ENCODE measurements at places on chromosomes 11 and 22.

DNA sequence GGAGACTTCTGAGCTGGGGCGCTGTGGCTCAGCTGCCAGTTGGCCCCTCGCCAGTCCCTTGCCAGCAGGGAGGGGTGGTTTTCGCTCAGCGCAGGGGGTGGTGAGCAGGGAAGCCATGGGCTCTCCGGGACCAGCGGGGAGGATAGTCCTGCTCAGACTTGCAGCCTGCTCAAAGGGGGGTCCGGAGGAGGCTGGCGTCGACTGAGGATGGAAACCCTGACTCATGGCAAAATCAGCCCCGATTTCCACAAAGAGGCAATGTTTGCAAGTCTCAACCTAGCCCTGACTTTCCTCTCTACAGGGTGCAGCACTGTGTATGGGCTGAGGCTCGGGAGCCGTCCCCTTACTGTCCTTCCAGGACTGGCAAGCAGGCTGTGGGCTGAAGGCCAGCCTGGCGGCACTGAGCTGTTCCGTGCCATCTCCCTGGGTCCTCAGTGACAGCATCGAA lies 35.1 kb downstream of the FBLN1 start:
- peak; percentile 34 for DNase-seq

DNA sequence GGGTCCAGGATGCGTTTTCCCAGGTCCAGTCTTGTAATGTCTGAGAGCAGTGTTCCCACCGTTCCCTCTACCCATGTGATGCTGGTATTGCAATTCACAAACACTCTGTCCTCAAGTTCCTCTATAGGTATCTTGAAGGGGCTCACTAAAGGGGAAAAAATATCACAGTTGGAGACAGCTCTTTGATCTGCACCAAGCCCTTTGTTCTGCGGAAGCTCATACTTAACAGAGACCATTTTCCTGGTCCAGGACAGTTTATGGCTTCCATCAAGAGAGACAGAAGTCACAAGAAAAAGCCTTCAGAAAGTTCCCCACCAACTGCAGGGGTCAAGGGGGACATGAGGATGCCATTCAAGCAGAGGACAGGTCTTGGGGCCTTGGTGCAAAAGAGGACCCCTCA lies 2.1 kb downstream of the CD3D start:
- DNase-seq = no peak

DNA sequence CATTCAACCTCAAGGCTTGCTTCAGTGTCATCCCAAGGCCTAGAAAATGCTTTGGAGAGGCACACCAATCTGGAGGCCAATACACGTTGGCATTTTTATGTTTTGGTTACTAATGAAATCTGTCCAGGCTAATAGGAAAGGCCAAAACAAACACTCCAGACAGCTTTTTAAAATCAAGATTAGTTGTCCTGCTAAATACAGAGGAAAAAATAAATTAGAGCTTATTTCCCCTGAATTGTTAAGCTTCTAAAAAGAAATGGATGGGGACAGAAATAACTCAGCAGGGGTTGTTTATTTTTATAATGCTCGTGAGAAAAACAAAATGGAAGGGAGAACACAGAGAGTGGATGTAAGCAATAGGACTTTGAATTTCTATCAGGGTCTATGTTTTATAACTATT lies 438.5 kb upstream of the LRRC4C start:
- no peak for DNase-seq

DNA sequence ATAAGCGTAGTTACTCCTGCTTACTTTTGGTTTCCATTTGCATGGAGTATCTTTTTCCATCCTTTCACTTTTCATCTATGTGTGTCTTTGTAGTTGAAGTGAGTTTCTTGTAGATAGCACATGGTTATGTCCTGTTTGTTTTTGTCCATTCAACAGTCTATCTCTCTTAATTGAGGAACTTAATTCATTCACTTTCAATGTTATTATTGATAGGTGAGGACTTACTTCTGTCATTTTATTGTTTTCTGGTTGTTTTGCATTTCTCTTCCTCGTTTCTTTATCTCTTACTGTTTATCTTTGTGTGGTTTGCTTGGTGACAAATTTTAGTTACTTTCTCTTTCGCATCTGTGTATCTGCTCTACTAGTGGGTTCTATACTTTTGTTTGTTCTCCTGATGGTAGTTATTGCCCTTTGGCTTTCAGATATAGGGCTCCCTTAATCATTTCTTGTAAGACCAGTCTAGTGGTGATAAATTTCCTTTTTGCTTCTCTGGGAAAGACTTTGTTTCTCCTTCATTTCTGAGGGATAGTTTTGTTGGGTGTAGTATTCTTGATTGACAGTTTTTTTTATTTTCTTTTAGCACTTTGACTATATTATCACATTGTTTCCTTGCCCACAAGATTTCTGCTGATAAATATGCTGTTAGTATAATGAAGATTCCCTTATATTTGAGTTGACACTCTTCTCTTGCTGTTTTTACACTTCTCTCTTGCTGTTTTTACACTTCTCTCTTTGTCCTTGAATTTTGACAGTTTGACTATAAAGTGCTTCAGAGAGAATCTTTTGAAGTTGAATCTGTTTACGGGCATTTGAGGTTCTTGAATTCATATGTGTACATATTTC lies 9.0 kb upstream of the RAG1 start:
- DNase-seq = no peak

- peak; percentile 92 for DNase-seq
Measured at GRCh38 chr11:96238563-96239135, 104.3 kb downstream of the MAML2 start.

DNA sequence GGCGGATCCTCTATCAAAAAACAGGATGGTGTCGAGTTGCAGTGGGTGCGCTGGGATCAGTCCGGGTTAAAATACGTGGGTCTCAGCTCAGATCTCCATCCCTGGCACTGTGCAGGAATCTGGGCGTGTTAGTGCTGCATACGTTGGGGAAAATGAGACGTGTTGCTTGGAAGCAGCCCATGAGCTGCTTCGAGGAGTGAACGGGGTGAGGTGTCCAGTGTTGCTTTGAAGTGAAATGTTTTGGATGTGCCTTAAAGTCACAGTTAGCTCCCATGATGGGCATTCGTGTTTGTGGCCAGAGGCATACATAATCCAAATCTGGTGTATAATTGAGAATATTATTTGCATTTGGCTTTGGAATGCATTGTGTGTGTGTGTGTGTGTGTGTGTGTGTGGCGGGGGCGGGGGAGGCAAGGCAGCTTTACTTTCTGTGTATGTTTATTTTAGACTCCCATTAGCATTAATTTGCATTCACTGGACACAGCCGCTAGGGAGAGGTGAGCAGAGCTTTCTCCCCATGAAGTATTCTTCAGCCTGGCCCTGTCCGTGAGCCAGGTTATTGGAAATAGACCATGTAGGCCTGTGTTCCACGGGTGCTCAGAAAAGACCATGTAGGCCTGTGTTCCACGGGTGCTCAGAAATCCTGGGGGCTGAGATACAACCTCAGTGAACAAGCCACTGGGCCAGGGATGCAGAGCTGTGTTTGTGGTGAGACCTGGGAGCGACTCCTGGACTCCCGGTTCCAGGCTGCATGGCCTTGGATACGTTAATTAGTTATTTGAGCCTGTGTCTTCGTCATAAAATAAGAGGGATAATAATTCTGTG lies 134.6 kb downstream of the ST3GAL4 start:
- no peak for DNase-seq

DNA sequence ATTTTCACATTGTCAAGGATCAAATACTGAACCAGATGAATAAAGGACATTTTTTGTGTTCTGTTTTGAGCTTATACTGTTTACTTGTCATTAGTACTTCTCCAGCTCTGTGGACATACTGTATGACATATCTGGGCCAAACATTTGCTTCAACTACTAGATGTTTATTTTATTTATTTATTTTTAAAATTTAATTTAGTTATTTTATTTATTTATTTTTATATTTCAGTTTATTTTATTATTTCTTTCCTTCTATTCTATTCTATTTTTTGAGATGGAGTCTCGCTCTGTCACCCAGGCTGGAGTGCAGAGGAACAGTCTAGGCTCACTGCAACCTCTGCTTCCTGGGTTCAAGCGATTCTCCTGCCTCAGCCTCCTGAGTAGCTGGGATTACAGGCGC lies 37.0 kb downstream of the HORMAD2 start:
- DNase-seq = no peak

DNA sequence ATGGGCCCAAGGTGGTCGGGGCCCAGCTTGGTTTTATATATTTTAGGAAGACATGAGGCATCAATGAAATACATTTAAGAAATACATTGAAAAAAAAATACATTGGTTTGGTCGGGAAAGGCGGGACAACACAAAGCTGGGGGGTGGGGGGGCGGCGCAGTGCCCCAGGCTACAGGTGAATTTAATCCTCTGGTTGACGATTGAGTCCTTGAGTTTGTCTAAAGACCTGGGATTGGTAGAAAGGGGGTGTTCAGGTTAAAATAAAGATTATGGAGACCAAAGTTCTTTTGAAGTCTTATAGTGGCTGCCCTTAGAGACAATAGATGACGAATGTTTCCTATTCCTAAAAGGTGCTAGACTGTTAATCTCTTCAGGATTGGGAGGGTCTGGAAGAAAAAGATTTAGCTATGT lies 3.1 kb downstream of the IFITM1 start:
- DNase-seq = no peak

DNA sequence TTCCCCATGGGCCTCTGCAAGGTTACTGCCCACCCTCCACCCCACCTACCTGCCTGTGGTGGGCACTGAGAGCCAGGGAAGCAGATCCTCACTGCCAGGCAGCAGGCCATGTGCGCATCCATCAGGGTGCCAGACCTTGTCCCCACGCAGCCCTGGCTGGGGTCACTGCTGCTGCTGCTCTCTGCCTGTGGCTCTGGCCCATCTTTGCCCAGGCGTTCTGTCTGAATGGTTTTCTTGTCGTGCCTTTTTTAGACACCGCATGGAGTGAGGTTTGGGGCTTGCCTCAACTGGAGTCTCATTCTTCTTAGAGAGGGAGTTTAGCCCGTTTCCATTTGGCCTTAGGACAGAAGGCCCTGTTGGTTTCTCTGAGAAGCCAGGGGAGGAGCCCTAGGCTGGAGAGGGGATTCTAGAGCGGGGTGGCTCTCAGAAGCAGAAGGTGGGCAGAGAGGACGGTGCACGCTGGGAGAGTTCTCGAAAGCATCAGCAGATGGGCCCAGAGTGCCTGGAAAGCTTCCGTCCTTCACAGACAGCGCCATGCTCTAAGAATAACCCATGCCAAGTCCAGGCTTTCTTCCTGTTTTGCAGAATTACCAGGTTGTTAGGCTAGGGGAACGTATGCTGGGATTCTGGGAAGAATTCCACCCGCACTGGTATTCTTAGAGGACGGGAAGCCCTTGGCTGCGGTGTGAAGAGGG lies 8.1 kb downstream of the TANGO2 start:
- no peak for DNase-seq

GRCh38 chr22:39777716-39778454 lies 115.7 kb downstream of the ENTHD1 start:
- no peak for DNase-seq

GRCh38 chr11:72305077-72305476 lies 61.1 kb upstream of the PHOX2A start:
- DNase-seq = no peak

DNA sequence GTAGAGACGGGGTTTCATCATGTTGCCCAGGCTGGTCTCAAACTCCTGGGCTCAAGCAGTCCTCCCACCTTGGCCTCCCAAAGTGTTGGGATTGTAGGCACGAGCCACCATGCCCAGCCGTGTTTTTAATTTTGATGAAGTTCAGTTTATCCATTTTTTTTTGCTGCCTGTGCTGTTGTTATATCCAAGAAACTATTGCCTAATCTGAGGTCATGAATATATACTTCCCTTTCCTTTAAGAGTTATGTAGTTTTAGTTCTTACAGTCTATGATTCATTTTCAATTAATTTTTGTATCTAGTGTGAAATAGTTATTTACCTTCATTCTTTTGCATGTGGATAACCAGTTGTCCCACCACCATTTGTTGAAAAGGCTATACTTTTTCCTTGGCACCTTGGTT lies 50.3 kb upstream of the SORL1-AS1 start:
- no peak for DNase-seq

DNA sequence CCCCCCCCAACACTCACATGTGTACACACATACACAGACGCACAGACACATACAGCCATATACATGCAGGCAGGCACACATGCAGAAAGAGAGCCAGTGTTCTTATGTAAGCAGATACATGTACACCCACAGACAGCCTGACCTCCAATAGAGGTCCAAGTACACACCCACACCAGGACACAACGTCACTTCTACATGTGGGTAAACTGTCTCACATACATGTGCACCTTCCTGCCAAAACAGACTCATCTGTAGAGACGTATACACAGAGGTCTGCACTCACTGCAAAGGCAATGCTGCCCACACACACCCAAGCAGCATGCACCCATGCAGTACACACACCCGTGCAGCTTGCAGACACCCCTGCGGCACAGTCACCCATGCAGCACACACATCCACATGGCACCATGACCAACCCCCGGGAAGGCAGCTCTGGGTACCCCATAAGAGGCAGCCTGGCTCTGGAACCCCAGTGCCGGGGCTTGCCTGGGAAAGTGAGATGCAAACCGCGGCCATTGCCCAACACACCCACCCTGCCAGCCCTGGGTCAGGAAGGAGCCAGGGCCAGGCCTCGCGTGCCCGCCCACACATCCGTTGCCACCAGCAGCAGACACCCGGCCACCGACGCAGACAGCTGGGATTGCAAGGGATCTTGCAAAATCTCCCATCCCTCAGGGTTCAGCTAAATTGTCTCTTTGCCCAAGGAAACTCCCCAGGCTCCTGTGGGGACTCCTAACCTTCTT lies 10.1 kb downstream of the CASTOR1 start:
- no peak for DNase-seq
